Skeletal muscle tissue (tissue), 5 donors: ENCODE measurements at places on chromosomes 1 and 21. TPM values are rescaled to one million over a fixed set of nuclear protein-coding genes. Genes with fewer than 3 reads are reported as not detected.

P3H1 gene
- total RNA-seq, result 50.6 TPM

CDC42BPA gene
- total RNA-seq, result 44.4 TPM

MPZ gene
- 63.7 TPM for total RNA-seq

ERG gene
- 4.7 TPM for total RNA-seq

TLR5 gene
- total RNA-seq, result 3.1 TPM

HECTD3 gene
- 8.9 TPM for total RNA-seq

PTGS2 gene
- total RNA-seq, result 1.0 TPM

CNIH4 gene
- total RNA-seq, result 54.3 TPM

ABCD3 gene
- 31.8 TPM for total RNA-seq

RHBDL2 gene
- total RNA-seq, result 0.52 TPM

PCBP3 gene
- not detected for total RNA-seq

C1orf87 gene
- total RNA-seq, result not detected

ASAP3 gene
- total RNA-seq, result 45.9 TPM

LRRIQ3 gene
- total RNA-seq, result 1.0 TPM

GPN2 gene
- total RNA-seq, result 6.3 TPM

FAM110D gene
- 1.0 TPM for total RNA-seq

SERPINC1 gene
- not detected for total RNA-seq

CLDN17 gene
- not detected for total RNA-seq

OR2T35 gene
- total RNA-seq, result not detected

GPATCH2 gene
- total RNA-seq, result 15.7 TPM

BNIPL gene
- 0.52 TPM for total RNA-seq

LCE1F gene
- not detected for total RNA-seq

ITPKB gene
- 18.8 TPM for total RNA-seq

CELA3B gene
- total RNA-seq, result not detected

PLCH2 gene
- under 0.01 TPM for total RNA-seq

IFI44L gene
- 7.3 TPM for total RNA-seq

RGS13 gene
- total RNA-seq, result under 0.01 TPM

MR1 gene
- total RNA-seq, result 2.6 TPM

DAB1 gene
- total RNA-seq, result 1.6 TPM

ATP5PB gene
- 265 TPM for total RNA-seq

RERE gene
- total RNA-seq, result 212 TPM

HAPLN2 gene
- 0.52 TPM for total RNA-seq

OR10Z1 gene
- not detected for total RNA-seq

PGLYRP4 gene
- not detected for total RNA-seq

ITLN1 gene
- total RNA-seq, result not detected

DMBX1 gene
- not detected for total RNA-seq

DYNLT5 gene
- total RNA-seq, result 0.52 TPM

GREM2 gene
- 2.6 TPM for total RNA-seq

VASH2 gene
- 11.5 TPM for total RNA-seq

SLC35F3 gene
- 0.52 TPM for total RNA-seq

SPTA1 gene
- 4.7 TPM for total RNA-seq
